Renal cortical epithelial cell (primary cell): ENCODE measurements at places on chromosomes 1 and 21. TPM values are rescaled to one million over a fixed set of nuclear protein-coding genes. Genes with fewer than 3 reads are reported as not detected.

RBM11 gene
- 1.6 and 3.1 TPM in 2 replicates for total RNA-seq

TMEM81 gene
- 1.6 and 2.4 TPM in 2 replicates for total RNA-seq

VANGL2 gene
- total RNA-seq: 4.2 and 17.7 TPM in 2 replicates

LORICRIN gene
- total RNA-seq: not detected in 2 replicates

FOXD3 gene
- not detected in 2 replicates for total RNA-seq

PKP1 gene
- total RNA-seq: 0.15 and 3.3 TPM in 2 replicates

PDE9A gene
- total RNA-seq: 3.0 and 5.0 TPM in 2 replicates

PIK3R3 gene
- 9.0 and 33.7 TPM in 2 replicates for total RNA-seq

FALEC gene
- total RNA-seq: not detected in 2 replicates

RHBDL2 gene
- 1.8 and 2.6 TPM in 2 replicates for total RNA-seq
